Thoracic aorta (tissue), 2 donors: ENCODE measurements at places on chromosomes 16 and 17.

GRCh38 chr17:62919388-62919787 is 46.6 kb upstream of the TANC2 start:
- DNase-seq = no peak

DNA sequence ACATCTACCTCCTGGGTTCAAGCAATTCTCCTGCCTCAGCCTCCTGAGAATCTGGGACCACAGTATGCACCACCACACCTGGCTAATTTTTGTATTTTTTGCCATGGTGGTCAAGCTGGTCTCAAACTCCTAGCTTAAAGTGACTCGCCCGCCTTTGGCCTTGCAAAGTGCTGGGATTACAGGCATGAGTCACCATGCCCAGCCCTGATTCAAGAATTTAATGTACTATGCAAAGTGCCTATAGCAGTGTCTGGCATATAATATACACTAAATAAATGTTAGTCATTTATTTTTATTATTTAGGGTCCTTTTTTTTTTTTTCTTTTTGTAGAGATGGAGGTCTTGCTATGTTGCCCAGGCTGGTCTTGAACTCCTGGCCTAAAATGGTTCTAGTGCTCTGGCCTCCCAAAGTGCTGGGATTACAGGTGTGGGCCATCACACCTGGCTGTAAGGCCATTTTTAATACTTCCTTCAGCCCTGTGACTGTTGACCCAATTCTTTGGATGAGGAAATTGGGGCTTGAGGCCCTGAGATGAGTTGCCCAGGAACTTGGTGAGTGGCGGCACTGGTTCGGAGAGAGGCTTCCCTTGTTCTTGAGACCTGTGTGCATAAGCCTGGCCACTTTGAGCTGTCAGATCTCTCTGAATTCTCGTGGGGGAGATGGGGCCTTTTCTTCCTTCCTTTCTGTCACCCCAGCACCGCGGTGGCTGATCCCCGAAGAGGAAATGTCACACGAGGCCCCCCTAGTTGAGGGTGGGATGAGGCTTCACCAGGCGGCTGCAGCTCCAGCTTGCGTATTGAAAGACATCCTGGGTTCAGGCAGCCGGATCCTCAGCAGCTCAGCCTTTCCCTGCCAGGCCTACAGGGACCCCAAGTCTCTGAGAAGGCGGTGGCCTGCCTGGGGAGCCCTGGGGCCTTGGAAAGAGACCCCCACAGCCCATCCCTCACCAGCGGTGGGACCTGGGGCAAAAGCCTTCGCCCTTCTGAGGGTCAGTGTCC is 38.7 kb downstream of the LAT start:
- DNase-seq = no peak

DNA sequence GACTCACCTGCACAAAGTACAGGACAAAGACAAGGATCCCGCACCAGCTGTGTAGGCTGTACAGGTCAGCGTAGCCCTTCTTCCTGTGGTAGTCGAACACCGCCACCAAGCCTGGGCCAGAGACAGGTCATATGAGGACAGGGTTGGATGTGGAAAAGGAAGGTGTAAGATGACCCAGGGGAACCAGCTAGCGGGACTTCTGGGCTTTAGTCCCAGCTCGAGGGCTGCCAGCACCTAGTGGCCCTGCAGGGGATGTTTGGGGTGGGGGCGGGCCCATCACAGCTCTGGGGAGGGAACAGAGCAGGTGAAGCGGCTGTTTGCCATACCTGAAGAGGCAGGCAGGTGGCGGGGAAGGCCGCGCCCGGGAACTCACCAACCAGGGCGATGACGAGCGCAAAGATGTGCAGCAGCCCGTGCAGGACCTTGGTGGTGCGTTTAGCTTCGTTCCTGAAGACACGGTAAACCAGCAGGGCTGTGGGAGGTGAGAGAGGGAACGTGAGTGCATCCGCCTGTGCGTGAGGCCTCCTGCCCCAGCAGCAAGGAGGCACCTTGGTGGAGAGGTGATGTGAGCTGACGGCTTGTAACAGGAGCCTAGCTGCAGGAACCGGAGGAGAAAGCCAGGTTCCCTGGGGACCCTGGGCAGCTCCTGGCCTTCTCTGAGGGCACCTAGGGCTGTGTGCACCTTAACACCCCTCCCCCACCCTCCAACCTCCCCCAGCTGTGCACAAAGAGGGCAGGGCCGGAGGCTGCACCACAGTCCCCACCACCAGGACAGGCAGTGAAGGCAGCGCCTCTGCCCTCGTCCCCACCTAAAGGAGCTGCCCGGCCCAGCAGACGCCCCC is 10.2 kb downstream of the CYB561 start:
- DNase-seq = no peak

- no peak for DNase-seq
Observed at GRCh38 chr17:80545499-80545826, 825 bp downstream of the RPTOR start.

GRCh38 chr17:37787055-37787757 is 42.3 kb upstream of the HNF1B start:
- DNase-seq = no peak

DNA sequence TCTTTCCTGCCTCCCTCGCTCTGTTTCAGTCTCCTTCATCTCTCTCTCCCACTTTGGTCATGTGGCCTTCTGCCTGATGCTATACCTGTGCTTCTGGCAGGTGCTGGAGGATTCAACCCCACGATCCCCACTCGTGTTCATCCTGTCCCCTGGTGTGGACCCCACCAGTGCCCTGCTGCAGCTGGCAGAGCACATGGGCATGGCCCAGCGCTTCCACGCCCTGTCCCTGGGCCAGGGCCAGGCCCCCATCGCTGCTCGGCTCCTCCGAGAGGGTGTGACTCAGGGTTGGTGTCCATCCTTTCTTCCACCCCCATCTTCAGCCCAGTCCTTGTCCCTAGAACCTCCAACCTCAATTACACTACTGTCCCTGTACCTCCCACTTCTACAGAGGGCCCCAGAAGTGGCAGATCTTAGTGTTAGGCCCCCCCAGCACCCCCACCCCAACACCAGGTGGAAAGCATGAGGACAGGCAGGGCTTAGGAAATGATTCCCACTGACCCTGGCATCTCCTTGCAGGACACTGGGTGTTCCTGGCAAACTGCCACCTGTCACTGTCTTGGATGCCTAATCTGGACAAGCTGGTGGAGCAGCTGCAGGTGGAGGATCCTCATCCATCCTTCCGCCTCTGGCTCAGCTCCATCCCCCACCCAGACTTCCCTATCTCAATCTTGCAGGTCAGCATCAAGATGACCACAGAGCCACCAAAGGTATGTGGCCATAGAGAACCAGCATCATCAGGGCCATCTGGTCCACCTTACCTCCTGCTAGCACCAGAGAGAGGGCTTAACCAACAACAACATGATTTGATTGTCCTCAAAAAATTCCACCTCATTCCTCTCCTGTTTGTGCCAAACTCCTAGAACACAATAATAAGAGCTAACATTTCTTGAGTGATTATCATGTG is 9.7 kb upstream of the KDM6B start:
- DNase-seq = no peak

DNA sequence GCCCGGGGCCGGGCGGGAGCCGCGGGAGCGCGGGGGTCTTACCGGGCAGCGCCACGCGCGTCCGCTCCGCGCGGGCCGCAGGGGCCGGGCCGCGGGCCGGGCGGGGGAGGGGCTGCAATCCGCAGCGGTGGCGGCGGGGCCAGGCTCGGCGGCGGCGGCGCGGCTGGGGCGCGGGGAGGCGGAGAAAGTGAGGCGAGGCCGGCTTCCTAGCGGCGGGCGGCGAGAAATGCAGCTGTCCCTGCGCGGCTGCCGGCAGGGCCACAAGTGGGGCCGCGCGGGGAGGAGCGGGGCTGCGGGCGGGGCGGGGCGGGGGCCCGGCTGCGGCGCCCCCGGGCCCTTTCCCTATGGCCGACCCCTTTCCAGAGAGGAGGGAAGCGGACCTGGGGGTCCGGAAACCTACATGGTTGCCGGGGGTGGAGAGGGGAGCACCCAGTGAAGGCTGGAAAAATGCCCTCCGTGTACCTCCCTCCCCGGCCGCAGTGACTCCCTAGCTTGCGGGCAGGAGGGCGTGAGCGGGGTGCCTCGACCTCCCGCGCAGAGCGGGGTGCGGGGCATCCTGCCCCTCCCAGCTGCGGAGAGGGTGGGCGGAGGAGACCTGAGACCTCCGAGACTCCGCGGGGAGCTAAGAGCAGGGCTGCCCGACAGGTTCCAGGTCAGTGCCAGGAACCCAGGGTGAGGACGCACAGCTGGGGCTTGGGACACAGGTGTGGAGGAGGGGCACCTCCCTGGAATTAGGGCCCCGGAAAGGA is at the start of gene CUEDC1:
Gene CUEDC1 (minus strand): TSS at position 230 of the 749 bp plus-strand sequence. CDS start 69,848 bp downstream, outside the sequence.
- no peak for DNase-seq

DNA sequence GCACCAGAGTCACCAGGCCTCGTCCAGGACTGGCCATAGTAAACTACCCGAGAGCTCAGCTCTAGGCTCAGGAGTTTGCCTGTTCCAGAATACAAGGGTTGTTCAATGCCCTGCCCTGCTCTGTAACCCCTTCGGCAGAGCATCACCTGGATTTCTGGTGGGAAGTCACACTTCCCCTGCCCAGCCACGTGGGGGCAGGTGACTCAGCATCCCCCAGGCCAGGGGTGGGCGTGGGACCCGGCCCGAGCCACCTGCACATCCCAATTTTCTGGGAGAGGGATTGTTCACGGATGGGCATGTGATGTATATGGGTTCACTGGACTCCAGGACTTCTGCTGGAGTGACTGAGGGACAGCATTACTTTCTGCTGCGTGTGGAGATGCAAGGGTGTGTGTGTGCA is 25.8 kb downstream of the COX4I1 start:
- no peak for DNase-seq

- DNase-seq = no peak
Observed at GRCh38 chr16:4338125-4338582, 13.0 kb downstream of the PAM16 start.

- DNase-seq = no peak
Observed at GRCh38 chr16:84369938-84370627, 1.7 kb downstream of the ATP2C2 start.

DNA sequence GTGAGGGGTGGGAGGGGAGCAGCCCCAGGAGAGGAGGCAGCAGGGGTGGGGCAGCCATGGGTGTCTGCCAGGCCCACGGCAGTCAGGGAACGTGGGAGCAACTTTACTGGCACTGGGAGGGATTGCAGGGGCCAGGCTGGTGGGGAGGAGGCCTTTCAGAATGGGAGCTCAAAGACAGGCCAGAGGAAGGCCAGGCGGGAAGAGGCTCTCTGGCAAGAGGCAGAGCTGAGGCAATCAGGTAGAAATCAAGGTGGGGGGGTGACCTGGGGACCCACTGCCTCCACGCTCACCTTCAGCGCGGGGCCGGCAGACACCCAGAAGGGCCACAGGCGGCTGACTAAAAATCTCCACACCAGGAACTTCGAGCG is 11.9 kb upstream of the GSE1 start:
- DNase-seq = no peak

GRCh38 chr16:2237102-2237482 is 848 bp downstream of the DNASE1L2 start:
- no peak for DNase-seq

- no peak for DNase-seq
Observed at GRCh38 chr16:30122604-30123160, 338 bp downstream of the MAPK3 start.

GRCh38 chr17:16512011-16512410 is 20.0 kb upstream of the LRRC75A start:
- no peak for DNase-seq

DNA sequence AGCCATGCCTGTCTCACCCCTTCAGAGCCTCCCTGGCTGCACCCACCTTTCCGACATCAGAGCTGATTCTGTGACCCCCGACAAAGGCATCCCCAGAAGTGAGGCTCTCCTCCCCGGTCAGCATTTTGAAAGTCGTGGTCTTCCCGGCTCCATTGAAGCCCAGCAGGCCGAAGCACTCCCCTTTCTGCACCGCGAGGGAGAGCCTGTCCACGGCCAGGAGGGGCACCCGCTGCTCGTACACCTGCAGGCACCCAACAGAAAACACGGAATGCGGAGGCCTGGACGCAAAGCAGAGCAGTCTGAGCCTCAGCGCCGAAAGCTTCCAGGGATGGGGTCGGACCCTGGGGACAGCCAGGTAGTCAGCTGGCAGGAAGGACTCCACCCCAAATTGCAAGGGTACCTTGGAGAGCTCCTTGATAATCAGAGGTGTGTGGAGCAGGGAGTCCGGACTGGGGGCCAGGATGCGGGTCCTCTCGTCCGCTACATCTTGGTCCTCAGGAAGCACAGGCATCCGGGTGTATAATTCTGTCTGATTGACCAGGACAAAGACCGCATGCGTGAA is 13.1 kb upstream of the RNPS1 start:
- DNase-seq = no peak

DNA sequence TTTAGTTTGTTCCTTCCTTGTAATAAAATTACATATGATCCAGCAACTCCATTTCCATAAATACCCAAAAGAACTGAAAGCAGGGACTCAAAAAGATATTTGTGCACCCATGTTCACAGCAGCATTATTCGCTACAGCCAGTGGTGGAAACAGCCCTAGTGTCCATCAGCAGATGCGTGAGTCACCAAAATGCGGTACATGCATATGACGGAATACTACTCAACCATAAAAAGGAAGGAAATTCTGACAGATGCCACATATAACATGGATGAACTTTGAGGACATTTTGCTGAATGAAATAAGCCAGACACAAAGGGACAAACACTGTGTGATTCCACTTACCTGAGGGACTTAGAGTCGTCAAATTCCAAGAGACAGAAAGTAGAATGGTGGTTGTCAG is 9.1 kb upstream of the SLC47A2 start:
- no peak for DNase-seq

DNA sequence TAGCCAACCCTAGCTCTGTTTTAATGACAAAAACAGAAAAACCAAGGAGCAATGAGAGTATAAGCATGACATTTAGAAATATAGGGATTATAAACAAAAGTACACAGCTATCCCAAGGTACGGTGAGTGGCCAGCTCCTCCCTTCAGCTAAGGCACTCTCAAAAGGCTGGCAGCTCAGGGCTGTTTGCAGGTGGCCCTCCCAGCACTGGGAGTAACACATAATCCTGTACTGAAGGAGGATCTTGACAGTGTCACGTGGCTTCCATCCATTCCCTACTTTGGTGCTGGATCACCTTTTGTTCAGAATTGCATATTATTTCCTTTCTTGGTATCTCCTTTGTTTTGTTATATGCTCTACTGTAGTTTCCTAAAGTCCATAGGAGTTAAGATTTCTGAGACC is 500.8 kb downstream of the KCNJ18 start:
- DNase-seq = no peak

- DNase-seq = no peak
Observed at GRCh38 chr16:66713076-66713475, 16.5 kb upstream of the CMTM4 start.

- DNase-seq = no peak
Observed at GRCh38 chr16:74449470-74449869, 28.2 kb upstream of the CLEC18B start.

DNA sequence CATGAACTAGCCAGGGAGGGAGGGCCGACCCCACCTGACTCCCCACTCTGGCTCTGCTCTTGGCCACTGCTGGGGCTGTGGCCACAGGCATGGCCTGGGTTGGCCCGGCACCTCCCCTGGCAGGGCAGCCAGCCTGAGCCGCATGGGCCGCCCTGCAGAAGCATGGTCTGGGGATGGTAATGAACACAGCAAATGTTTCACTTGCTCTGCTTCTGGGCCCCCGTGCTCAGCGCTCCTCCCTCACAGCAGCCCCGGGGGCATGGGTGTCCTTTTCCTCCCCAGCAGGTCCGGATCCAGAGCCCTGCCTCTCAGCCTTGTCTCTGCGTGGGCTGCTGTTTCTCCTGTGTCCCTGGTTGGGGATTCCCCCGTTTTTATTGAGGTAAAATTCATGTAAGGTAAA is 30.9 kb upstream of the KCNJ12 start:
- DNase-seq = no peak

GRCh38 chr16:48635199-48635718 is 25.3 kb upstream of the N4BP1 start:
- DNase-seq = no peak

GRCh38 chr17:31167111-31167510 is 72.3 kb downstream of the NF1 start:
- DNase-seq = no peak

- no peak for DNase-seq
Observed at GRCh38 chr16:25065899-25066298, 45.6 kb upstream of the LCMT1 start.
